Stimulated activated CD4-positive, alpha-beta T cell treated with anti-CD3 and anti-CD28 coated beads, Interleukin-1b, Interleukin-23, amount 100 ng/mL, for 24 hours (primary cell): ENCODE measurements at places on chromosomes 16 and 17.

DNA sequence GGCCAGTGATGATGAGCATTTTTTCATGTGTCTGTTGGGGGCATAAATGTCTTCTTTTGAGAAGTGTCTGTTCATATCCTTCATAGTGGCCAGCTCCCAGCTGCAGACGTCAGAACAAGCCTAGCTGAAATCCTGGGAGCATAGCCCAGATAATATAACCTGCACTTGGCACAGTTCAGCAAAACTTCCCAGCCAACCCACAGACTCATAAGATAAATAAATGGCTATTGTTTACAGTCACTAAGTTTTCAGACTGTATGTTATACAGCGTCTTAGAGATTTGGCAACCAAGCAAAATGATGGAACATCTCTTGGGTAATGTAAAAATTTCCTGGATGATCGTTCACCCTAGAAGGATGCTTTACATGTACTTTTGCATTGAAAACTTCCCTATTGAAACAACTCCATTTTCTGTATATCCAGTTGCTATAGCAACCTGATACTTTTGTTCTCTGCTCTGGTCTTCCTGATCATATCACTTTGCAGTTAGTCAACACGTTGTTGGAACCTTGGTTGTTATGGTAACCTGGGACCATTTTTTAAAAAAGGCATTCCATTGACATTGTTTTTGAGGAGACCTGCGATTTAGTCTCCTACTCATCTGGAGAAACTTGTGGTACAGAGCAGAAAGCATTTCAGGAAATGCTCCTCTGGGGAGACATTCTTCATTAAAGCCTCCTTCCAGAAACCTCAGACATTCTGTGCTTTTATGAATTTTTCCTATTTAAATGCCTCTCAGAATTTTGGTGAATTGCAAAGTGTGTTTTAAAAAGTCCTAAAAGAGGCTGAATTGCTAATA lies 378.7 kb downstream of the HS3ST4 start:
- DNase-seq = no peak

DNA sequence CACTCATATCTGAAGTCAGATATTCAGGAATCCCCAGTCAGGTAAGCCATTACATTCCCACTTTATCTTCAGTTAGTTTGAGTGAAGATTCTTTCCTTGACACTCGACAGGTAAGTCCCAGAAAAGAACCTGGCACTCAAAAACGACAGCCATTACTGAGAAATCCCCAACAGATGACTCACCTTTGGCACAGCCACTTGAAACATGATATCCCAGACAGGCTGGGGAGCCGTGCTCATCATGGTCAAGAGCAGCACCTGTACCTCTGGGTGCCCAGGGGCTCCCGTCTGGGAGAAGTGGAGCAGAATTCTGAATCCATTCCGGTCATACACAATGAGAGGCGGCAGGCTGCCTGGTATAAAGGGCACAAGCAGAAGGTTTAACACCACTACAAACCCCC lies 16.8 kb upstream of the COG7 start:
- DNase-seq = no peak

DNA sequence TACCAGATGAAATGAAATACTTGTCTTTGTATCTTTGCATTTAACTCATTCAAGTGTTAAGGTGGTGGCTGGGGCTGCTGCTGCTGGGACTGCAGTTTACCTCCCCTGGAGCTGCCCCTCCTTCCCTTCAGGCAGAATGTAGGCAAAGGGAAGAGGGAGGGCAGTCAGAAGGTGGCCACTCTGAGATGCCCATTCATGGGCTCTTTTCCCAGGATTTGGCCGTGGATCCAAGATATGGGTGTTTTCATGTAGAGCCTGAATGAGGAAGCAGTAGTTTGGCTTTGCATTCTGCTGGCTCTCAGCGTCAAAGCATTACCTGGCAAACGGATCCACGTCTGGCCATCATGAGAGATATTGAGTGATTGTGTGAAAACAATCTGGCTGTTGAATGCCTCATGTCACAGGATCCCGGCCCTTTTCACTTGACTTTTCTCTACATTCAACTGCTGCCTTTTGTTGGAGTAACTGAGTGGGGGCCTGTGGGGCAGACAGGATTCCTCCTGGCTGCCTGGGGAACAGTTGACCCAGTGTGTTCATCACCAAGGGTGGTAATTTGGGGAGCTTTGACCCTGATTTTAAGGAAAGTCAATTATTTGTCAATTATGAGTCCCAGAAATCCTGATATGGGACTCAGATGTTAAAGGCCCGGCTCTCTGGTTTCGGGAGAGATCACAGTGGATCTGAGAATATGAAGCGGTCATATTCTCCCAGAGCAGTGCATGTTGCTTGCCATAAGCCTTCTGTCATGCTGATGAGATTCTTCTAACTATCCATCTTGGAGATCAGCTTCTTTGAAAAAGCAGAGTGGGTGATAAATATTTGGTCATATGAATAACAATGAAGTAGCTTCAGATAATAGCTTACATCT lies 236.8 kb downstream of the IRX3 start:
- DNase-seq = no peak

- DNase-seq = no peak
Measured at GRCh38 chr16:79598348-79599181, 2.0 kb downstream of the MAF start.
